ENCODE measurements at places on chromosomes 16 and 17.

DNA sequence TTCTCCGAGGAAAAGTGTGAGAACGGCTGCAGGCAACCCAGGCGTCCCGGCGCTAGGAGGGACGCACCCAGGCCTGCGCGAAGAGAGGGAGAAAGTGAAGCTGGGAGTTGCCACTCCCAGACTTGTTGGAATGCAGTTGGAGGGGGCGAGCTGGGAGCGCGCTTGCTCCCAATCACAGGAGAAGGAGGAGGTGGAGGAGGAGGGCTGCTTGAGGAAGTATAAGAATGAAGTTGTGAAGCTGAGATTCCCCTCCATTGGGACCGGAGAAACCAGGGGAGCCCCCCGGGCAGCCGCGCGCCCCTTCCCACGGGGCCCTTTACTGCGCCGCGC, at the start of gene ERBB2:
Gene ERBB2, plus strand, starts transcription at position 247 of the 330 bp plus-strand sequence. CDS start 175 bp downstream, outside the sequence.
- no peak for DNase-seq

- no peak for DNase-seq
Measured at GRCh38 chr17:44247440-44247841, 20.5 kb downstream of the SLC4A1 start.

- DNase-seq = no peak
Measured at GRCh38 chr16:13120557-13120956, 219.2 kb downstream of the SHISA9 start.

- DNase-seq = no peak
Measured at GRCh38 chr16:10180771-10181163, 1.5 kb downstream of the GRIN2A start.

- DNase-seq = peak; percentile 49
Measured at GRCh38 chr16:87762071-87762571, 3.7 kb downstream of the KLHDC4 start.

- no peak for DNase-seq
Measured at GRCh38 chr17:35774499-35774898, 13.8 kb downstream of the C17orf50 start.

- no peak for DNase-seq
Measured at GRCh38 chr16:14347706-14348105, 276.6 kb downstream of the MRTFB start.

DNA sequence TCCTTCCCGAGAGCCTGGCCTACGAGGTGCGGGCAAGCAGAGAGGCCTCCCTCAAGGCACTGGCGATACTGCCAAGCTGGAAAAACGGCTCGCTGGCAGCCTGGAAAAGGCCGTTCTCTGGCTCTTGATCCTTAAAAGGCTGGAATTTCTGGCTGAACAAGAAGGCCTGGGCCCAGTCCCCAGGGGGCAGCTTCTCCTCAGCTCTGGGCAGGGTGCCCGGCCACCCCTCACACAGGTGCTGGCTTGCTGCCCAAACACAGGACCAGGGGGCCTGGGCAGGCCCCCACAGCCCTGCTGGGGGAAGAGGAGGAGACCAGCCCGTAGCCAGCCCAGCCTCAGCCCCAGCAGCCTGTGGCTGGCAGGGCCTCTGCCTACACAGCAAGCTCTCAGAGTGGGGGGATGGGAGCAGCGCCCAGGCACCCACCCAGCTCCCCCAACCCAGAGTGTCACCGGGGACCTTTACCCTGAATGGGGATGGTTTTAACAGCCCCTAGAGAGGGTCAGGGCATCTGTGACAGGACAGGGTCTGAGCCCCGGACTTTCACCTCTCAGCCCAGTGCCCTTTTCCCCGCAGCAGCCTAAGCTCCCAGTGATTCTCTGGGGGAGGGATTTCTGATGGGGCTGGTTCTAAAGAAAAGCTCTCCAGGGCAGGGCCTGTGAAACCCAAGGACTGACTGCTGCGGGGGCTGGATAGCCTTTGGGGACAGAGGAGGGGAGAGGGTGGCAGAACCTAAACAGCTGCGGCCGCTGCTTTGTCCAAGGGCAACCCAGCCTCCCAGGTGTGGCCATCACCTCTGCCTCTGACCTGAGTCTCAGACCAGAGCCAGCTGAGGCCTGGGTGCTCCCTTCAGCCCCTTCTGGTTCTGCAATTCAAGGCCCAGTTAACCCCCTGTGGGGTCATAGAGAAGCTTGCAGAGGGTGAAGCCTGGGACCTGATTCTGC, 38.6 kb upstream of the TOB1 start:
- no peak for DNase-seq

DNA sequence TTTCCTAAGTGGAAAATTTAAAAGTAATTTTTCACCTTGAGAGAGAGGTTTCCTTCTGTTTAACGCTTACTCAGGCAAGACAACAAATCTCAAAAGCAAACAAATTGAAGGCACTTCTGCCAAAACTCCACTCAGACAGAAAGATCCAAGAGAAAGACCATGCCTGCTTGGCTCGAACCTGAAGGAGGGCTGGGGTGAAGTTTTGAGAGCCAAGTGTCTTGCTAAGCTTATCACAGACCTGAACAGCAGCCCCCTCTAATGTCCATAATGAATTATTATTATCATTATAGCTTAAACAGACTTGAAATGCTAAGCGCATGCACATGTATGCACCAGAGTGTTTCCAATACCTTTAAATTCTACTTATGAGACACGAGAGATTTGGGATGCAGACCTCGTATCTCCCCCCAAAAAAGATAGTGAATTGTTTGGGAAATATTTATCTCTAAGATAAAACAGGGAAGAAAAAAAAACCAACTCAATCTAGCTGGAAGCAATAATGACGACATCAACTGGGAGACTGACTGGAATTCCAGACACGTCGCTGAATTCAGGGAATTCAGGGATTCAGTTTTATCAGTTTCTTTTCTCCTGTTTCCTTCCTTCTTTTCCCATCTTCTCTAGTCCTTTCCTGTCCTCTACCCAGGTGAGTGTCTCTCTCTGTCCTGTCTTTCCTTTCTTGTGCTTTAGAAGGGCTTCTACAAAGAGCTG, 473.2 kb downstream of the RBFOX1 start:
- no peak for DNase-seq

DNA sequence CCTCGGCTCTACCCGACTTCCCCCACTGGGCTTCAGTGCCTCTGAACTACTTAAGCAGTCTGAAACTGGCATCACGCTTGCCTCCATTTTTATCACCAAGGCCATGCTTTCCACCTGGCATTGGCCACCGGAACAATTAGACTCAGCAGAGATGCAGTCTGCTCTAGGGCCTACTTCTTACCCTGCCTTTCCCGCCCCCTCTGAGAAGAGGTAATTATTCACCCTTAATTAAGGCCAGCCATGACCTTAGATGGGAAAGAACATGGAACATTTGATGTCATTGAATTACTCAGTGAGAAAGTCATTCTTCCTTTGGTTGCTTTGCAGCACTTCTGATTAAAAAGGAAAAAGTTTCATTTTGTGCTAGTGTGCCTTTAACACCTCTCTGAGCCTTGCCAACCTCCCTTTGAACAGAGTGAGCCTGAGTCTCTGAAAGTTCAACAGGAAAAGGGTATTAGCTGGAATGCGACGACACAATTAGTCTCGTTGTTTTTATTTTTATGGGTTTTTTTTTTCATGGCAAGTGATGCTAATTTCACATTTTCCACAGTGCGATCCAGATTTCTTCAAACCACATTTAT, 60.9 kb upstream of the TNRC6A start:
- DNase-seq = no peak

GRCh38 chr17:44000141-44000860, 4.1 kb upstream of the NAGS start:
- no peak for DNase-seq

GRCh38 chr17:79890706-79891105, 51.5 kb upstream of the CBX4 start:
- DNase-seq = no peak

GRCh38 chr17:48294020-48294805, 135.8 kb downstream of the SKAP1 start:
- no peak for DNase-seq

GRCh38 chr17:10724546-10725195, 5.2 kb downstream of the TMEM220 start:
- DNase-seq = no peak

DNA sequence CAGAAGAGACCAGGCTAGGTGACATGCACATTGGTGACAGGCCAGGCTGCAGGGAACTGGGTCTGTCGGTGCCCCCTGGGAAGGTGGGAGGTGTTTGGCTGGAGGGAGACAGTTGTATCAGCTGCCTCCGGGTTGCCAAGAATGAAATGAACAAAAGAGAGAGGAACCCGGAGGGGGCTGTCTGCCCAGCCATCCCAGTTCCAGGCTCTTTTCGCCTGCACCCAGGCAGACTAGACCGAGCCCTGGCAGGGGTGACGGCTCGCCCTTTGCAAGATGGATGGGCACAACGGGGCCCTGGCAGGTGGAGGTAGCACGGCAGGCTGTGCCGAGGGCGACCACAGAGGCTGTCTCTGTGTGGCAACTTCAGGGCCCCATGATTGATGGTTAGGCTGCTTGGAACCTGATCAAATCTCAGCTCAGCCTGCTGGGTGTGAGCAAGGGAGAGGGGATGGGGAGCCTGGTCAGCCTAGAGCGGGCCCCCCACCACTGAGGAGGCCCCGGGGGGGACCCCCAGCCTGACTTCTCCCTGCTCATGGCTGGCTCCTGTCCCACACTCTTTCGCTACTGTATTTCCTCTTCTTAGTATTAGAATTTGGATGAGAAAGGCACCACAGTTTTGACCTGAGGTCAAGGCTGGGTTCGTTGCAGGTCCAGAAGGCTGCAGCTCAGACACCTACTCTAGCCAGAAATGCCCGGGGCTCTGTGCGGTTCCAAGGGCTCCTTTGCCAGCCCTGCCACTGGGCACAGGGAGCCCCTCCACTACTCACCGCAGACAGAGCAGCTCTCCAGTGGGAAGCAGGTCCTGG, 118.9 kb upstream of the CHMP6 start:
- no peak for DNase-seq

DNA sequence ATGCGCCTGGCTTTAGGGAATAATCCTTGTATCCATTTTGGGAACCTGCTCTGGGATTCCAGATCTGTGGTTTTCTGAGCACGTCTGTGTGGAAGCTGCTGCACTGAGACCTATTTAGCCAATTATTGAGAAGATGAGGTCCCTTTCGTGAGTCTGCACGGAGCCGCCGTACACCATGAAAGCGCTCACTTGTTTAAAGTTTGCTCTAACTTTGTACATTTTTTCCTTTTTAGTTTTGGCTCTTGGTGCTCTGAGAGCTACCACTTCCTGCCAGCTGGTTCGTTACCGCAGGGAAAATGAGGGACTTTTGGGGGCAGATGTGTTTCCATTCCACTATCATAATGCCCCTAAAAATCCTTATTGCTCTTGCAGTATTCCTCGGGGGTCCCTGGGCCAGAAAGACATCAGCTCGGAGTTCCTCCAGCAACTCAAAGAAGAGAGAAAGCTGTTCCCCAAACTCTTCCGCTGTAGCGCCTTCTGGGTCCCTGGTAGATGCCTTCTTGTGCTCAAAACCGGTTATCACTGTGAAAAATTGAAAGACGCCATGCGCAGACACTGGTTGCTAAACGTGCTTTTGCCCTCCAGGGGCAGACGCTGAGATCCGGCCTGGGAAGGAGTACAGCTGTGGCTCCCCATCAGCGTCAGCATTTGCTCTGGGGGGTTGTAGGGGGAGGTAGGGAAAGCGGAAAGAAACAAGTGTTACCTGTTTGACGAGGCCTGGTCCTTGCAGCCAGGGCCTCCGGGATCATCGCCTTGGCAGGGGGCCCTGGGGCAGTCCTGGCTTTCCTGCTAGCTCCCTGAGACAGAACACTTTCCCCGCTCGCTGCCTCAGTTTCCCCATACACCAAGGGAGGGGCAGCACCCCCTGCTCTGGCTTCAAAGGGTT, 238.1 kb downstream of the MRTFB start:
- peak; percentile 24 for DNase-seq

GRCh38 chr16:4702466-4702808, 9.1 kb downstream of the NUDT16L1 start:
- no peak for DNase-seq

- no peak for DNase-seq
Measured at GRCh38 chr17:60563743-60564142, 36.2 kb upstream of the PPM1D start.

DNA sequence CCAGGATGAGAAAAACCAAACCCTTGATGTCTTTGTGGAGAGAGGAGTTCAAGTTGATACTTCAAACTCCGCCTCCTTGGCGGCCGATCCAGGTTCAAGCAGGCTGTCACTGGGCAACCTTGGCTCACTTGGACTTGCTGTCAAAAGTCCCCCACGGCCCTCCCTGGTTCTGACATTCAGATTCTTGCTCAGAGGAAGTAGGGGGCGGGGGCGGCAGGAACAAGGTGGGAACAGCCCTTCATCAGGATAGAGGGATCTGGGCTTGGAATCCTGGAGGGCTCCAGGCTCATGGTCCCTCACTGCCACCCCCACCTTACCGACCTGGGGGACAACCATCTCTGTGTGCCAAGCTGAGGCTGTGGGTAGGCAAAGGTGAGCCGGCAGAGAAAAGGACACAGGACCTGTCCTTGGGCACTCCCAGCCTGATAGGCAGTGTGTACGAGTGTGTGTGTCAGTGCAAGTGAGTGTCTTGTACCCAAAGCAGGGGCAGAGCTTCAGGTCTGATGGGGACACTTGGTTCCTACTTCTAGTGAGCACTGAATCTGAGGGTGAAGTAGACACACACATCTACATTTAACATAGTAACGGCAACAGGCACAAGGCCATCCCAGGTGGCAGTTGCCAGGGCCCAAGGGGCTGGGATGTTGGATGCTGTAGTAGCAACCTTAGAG, 6.6 kb upstream of the TSPOAP1 start:
- peak; percentile 49 for DNase-seq

GRCh38 chr16:1380195-1380594, 28.5 kb downstream of the GNPTG start:
- no peak for DNase-seq

- no peak for DNase-seq
Measured at GRCh38 chr16:69618307-69618706, 52.5 kb downstream of the NFAT5 start.

GRCh38 chr16:4684058-4684715, 9.2 kb upstream of the NUDT16L1 start:
- DNase-seq = no peak

GRCh38 chr17:77363821-77364361, 223.1 kb downstream of the SEC14L1 start:
- DNase-seq = peak; percentile 52

DNA sequence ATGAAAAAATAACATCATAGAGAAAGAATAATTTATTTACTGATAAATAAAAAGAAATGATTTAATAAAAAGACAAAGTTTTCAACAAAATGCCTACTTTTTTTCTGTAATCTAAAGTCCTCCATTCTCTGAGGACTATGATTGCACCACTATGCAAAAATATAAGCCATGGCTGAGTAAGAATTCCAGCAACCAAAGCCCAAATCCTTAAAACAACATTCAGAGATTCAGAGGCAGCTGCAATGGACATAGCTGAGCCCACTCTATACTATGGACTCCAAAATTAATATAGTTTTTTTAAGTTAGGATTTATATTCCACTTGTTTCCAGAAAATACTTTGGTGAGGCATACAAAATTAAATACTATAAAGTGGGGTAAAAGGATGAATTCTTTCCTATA, 169.5 kb upstream of the C17orf78 start:
- no peak for DNase-seq

- DNase-seq = no peak
Measured at GRCh38 chr16:87657621-87658192, 55.4 kb downstream of the JPH3 start.

Data from activated CD8-positive, alpha-beta memory T cell treated with anti-CD3 and anti-CD28 coated beads, Interleukin-2, amount 50 U/mL, for 4 hours (primary cell).